Kidney (tissue), 22 donors: ENCODE measurements at places on chromosomes 7 and 10.

- no peak for DNase-seq
Measured at GRCh38 chr7:98278936-98279335, 2.5 kb upstream of the BRI3 start.

DNA sequence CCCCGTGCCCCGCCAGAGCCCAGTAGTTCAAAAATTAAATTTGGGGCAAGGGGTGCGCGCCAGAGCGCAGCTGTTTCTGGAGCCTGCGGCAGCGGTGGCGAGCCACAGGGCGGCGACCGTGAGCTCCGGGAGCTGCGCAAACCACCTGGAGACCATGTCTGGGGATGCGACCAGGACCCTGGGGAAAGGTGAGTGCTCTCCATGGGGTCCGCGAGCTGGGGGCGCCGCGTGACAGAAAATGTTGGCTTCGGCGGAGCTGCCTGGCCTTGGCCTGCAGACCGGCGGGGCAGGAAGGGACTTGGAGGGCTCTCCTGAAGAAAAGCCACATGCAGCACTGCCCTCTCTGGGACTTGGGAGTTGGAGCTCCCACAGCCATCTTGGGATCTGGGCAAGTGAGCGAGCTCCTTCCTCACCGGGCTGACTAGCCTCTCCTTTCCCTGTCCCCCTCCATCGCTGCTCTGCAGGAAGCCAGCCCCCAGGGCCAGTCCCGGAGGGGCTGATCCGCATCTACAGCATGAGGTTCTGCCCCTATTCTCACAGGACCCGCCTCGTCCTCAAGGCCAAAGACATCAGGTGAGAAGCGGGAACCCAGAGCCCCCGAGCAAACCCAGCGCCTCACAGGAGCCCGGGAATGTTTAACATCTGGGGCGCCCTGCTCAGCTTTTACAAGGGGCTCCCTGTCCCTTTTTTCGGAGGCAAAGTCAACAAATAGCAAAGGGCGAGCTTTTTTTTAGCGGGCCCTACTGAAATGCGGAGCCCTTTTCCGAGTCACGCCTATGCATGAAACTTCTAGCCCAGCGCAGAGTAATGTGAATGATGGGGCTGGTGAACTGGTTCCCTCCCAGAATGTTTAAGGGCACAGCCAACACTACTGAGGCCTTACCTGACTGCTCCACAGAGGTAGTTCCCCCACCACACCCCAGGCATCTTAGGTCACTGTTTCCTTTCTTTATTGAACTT lies 6.1 kb downstream of the GSTO2 start:
- DNase-seq: peak; percentile 80

GRCh38 chr7:138089080-138089901 lies 13.0 kb downstream of the AKR1D1 start:
- no peak for DNase-seq

- no peak for DNase-seq
Measured at GRCh38 chr7:32501522-32501921, 6.2 kb downstream of the AVL9 start.

GRCh38 chr7:155509359-155509724 lies 37.0 kb downstream of the CNPY1 start:
- DNase-seq: no peak

- DNase-seq: no peak
Measured at GRCh38 chr7:81186691-81187090, 267.8 kb upstream of the SEMA3C start.

DNA sequence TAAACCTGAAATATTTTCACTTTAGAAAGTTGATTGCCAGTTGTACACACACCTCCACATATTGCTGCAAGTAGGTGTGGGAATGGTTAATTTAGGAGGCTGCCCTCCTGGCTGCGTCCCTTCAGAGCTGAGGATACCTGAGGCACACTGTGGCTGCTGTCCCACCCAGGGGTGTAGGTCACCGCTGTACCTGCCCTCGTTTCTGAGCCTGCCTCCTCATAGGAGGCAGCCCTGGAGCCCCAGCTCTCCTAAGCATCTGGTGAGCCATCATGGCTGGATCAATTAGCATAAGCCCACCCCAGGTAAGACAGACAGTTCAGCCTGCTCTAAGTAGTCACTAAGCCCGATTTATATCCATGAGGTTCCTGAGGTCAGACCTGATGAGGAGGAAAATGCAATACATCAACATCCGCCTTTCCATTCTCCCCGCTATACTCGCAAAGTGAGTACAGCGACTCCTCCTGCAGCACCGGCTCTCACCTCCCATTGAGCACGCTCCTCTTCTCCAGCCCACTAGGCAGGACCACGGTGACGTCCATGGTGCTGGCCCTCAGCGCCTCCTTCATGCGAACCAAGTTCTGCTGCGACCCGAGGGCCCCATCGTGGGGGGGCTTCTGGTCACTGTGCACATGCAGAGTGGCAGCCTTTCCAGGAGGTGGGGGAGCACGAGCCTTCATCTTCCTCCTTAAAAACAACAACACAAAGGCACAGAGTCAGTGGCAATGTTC lies 97.2 kb downstream of the COBL start:
- DNase-seq: no peak

DNA sequence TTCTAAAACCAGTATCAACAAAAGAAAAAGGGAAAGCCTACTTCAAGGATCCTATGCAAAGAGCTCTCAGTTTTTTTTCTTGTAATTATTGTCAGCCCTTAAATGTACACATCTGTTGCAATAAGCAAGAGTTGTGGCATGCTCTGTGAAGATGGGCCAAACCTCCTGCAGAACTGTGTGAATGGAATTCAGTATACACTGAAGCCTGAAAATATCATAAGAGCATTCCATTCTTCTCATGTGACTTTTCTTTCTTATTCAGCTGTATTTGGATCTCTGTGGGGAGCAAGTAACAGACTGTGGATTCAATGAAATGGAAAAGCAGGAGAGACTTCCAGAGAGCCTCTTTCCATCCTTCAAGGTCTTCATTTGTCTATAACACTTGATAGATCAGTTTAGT lies 130.7 kb downstream of the SAMD9 start:
- DNase-seq: no peak

GRCh38 chr10:804787-805619 lies 115.5 kb upstream of the DIP2C start:
- no peak for DNase-seq

DNA sequence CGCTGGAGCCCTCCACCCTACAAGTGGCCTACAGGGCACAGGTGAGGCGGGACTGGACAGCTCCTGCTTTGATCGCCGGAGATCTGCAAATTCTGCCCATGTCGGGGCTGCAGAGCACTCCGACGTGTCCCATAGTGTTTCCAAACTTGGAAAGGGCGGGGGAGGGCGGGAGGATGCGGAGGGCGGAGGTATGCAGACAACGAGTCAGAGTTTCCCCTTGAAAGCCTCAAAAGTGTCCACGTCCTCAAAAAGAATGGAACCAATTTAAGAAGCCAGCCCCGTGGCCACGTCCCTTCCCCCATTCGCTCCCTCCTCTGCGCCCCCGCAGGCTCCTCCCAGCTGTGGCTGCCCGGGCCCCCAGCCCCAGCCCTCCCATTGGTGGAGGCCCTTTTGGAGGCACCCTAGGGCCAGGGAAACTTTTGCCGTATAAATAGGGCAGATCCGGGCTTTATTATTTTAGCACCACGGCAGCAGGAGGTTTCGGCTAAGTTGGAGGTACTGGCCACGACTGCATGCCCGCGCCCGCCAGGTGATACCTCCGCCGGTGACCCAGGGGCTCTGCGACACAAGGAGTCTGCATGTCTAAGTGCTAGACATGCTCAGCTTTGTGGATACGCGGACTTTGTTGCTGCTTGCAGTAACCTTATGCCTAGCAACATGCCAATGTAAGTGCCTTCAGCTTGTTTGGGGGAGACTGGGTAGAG lies at the start of gene COL1A2:
COL1A2 (plus strand) TSS at position 459 of the 704 bp plus-strand sequence; CDS start at position 596, 137 bp downstream.
- DNase-seq: peak; percentile 94

GRCh38 chr10:46289209-46289810 lies 2.5 kb downstream of the ANTXRL start:
- no peak for DNase-seq

GRCh38 chr7:80273327-80273726 lies 138.7 kb downstream of the GNAI1 start:
- DNase-seq: no peak

DNA sequence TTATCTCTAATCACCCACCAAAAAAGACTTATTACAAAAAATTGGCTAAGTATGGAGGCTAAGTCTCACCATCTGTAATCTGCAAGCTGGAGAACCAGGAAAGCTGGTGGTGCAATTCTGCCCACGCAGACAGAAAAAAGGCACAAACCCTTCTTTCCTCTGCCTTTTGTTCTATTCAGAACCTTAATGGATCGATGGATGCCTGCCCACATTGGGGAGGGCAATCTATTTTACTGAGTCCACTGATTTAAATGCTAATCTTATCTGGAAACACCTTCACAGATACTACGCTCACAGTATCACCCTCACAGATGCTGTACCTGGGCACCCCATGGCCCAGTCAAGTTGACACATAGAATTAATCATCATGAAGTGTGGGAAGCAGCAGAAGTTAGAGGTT lies 10.2 kb downstream of the IGFBP3 start:
- DNase-seq: no peak

GRCh38 chr10:95841661-95842498 lies 65.9 kb upstream of the CC2D2B start:
- DNase-seq: no peak

GRCh38 chr7:82443547-82444219 lies at the start of gene CACNA2D1:
CACNA2D1 (minus strand) TSS chr7:82443777.
- peak; percentile 90 for DNase-seq

DNA sequence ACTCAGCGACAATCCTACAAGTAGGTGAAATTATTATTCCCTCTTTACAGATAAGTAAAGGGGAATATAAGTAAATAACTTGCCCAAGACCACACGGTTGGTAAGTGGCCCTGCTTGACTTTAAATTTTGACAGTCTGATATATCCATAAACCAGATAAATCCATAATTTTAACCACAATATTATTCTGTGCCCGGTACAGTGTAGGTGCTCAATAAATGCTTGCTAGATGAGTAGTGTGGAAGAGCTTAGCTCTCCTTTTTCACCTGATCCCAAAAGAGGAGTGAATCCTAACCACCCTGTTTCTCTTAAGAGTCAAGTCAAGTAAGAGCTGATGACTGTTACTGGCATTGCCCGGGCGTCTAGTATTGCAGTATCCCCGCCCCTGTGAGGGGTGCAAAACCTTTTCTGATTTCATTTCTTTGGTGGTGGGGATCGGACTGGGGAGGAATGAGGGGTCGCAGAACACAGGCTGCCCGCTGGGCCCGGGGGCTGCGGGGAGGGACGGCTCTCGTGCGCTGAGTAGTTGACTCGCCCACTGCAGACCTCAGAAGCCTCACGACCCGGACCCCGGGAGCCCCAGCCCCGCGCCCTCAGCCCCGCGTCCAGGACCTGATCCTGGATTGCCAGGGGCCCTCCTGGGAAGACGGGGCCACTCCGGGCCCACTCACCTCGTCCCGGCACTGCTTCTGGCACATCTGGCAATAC lies 490 bp downstream of the KIN start:
- no peak for DNase-seq

DNA sequence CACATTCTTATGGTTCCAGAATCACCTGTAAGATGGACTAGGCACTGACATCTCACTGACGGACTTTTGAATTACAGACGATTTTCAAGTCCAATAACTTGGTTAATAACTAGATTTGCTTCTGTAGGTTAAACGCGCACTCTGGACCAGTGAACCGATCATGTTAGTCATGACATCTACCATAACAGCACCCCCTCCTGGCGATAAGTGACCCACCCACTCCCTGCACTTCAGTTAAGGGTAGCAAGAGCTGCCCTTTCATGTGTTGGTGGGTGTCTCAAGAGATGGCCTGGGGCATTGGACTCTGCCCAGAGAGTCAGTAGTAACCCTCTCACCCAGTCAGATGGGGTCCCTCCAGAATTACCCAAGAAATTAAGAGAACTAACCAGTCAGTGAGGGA lies 12.9 kb downstream of the GRM8 start:
- no peak for DNase-seq
